ENCODE measurements at places on chromosomes 11 and 22. TPM values are rescaled to one million over a fixed set of nuclear protein-coding genes. Genes with fewer than 3 reads are reported as not detected.

Gene DCHS1
- 0.12 TPM for polyA plus RNA-seq

Gene IL10RA
- polyA plus RNA-seq = not detected

Gene IFITM1
- 3.6 TPM for polyA plus RNA-seq

Gene PGA5
- polyA plus RNA-seq = not detected

Gene GAB4
- not detected for polyA plus RNA-seq

Gene RTN4R
- polyA plus RNA-seq = 2.7 TPM

Gene PAX6
- polyA plus RNA-seq = 29.7 TPM

Gene TENM4
- polyA plus RNA-seq = 7.9 TPM

Gene SPTBN2
- polyA plus RNA-seq = 78.9 TPM

Gene BBOX1
- polyA plus RNA-seq = 3.7 TPM

Gene NPAS4
- polyA plus RNA-seq = not detected

Gene OR52H1
- not detected for polyA plus RNA-seq

Gene RAPSN
- polyA plus RNA-seq = not detected

Gene PRDM11
- 2.5 TPM for polyA plus RNA-seq

Gene CRYBB2
- 0.63 TPM for polyA plus RNA-seq

Gene HMOX1
- polyA plus RNA-seq = not detected

Gene PRR5L
- 1.6 TPM for polyA plus RNA-seq

Gene SAA4
- not detected for polyA plus RNA-seq

Gene CRYAB
- 517 TPM for polyA plus RNA-seq

Gene POU2AF1
- polyA plus RNA-seq = not detected

Gene GRAMD1B
- polyA plus RNA-seq = 20.7 TPM

All from Purkinje cell (primary cell).